ENCODE measurements at places on chromosomes 5 and 9. TPM values are rescaled to one million over a fixed set of nuclear protein-coding genes. Genes with fewer than 3 reads are reported as not detected.
A peak's percentile ranks its signal among the peaks of the same experiment; 100 is the strongest.

The SERF1A gene
- total RNA-seq: 2.2 TPM

- DNase-seq: no peak
Measured at GRCh38 chr9:37542895-37543294, 33.3 kb downstream of the FBXO10 start.

- DNase-seq: peak; percentile 67
Measured at GRCh38 chr5:68505917-68506860, 290.6 kb downstream of the PIK3R1 start.

DNA sequence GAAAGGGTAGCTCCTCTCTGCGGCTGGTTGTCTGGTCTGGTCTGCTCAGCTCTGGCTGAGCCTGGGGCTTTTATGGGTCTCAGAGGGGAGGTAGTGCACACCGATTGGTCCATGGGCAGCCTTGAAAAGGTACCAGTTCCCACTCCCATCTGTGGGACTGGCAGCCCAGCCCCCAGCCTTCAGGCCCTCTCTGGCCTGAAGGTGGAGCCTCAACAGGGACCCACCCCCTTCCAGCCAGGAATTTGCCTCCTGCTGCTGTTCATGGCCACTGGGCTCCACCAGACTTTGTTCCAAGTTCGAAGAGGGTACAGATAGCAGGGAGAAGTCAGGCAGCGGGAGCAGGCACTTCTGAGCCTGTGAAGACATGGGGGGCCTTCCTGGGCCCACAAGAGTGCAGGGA is 165.3 kb upstream of the SLC27A6 start:
- DNase-seq: no peak

- DNase-seq: no peak
Measured at GRCh38 chr9:110334183-110334582, 3.5 kb downstream of the TXNDC8 start.

The IPO11 gene
- 40.0 TPM for total RNA-seq

The PCDHA4 gene
- under 0.01 TPM for total RNA-seq

DNA sequence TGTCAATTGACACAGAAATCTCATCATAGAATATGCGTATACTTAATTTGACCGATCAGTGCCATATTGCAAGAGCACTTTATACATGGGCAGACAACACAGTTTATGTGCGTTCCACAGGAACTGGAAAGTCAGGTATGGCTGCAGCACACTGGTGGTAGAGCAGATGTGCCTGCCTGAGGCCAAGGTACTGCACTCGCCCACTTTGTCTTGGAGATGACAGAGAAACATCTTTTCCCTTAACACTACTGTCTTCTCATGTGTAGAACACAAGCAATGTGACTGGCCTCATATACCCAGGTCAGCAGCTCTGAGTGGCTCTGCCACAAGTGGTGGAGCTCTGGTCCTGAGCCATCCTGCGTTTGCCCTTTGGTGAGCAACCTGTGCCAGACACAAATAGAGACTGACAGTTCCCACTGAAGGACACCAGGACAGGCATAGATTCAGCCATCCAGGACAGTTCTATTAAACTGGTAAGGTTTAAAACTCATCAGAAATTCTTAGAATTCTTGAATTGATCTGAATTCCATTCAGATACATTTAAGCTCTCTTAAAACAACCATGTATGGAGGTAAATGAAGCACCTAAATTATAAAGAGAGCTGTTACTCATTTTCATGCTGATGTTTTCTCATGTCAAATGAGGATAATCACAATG is 21.0 kb upstream of the PPP2CA start:
- DNase-seq: no peak

DNA sequence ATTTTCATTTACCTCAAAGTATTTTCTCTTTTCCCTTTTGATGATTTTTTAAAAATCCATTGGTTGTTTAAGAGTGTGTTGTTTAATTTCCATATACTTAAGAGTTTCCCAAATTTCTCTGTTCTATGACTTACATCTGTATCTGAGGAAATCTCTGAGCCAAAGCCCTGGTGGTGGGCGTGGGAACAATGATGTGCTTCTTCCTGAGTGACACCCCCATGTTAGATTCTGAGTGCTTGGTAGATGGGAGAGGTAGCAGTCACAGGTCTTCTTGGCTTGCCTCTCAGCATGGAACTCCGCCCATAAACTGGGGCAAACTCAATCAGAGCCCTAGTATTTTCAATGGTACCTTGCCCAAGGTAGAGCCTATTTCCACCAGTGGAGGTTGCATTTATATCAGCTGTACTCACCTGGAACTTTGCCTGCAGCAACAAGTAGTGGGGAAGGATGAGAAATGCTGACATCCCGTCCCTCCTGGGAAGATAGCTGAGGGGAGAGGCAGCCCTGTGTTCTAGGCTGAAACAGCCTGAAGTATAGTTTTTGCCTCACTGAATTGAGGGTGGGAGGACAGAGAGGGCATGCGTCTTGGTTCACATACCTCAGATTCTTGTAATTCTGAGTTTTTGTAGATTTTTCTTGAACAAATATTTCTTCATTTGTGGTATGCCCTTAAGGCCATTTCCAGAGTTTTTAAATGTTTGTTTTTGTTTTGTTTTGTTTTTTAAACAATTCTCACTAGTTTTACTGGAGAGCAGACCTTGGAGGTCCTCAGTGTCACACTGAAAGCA is 26.4 kb downstream of the C9orf43 start:
- peak; percentile 17 for DNase-seq

The IL4 gene
- total RNA-seq: not detected

DNA sequence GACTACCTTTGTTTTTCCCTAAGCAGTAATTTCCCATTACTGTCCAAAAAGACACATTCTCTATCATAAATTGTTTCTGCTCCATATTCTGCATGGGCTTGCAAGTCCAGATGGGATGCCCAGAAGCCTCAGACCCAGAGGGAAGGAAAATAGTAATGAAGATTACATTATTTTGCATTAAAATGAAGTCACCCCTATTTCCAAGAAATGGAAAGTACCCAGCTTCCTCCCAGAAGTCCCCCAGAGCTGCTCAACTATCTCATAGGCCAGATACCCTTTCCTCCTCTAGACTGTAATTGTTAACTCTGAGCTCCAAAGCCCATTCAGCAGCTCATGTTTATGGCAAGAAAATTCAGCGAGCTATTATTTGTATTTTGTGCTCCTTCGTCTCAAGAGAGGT is 159.5 kb downstream of the GLIS3 start:
- no peak for DNase-seq

DNA sequence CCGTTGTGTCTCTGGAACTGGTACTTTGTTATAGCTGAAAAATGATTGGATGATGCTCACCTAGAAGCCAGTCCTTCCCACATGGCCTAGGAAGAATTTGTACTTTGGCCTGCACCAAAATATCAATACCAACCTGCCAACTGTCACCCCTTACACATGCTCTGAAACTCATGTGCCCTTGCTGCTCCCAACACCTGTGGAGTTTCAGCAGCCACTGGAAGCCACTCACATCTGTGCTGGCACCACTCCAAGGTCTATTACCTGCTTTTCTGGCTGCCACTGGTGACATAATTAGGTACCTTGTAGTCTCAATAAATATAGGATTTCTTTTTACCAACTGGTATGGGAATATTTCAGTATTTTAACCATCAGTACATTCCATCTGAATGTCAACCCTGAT is 363.6 kb downstream of the SH3GL2 start:
- no peak for DNase-seq

DNA sequence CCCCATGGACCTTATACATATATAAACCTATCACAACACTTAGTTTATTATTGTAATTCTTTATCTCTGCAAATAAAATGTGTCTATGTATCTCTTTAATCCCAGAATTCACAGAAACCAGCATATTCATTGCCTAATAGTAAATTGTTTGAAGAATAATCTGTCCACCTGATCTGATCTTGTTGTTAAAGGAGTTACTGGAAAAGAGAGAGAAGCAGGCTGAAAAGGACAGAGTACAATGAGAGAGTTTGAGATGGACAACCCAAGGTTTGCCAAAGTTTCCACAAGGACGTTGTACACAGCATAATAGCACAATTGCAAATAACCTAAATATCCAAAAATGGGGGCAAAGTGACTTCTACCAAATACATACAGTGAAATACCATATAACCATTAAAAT is 23.8 kb downstream of the PLPP1 start:
- no peak for DNase-seq

DNA sequence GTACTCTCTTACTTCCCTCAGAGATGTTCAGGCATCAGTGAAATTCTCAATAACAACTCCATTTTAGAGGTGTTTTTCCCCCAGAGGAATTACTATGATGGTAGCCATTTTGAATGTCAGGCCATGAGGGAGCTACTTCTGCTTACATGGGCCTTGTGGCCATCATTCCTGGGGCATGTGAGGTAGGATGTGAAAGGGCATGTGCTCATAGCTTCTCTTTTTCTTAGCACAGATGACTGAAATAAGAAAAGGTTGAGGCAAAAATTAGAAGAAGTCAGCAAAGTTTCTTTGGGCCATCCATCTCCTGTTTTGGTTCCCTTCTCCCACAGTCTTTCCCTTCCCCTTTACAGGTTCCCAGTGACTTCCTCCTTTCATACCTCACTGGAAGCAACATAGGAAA is 68.8 kb downstream of the FEM1C start:
- DNase-seq: no peak

DNA sequence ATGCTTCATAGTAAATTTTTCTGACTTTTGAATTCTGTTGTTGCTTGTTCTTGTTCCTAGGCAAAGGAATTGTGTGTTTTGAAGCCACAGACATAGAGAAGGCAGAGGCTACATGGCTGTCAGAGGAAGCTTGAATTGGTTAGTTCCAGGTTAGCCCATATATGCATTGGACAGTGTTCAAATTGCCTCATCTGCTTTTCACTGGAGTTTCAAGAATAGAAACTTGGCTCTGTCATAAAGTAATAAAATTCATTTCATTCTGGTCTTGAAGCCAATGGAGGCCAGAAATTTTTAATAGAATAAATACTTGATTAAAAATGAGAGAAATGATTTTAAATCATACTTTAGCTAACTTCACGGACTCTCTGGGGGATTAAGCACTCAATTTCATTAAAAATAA is 178.0 kb downstream of the YIPF5 start:
- no peak for DNase-seq

The LPAR1 gene
- 260 TPM for total RNA-seq

The KLHL3 gene
- 4.1 TPM for total RNA-seq

DNA sequence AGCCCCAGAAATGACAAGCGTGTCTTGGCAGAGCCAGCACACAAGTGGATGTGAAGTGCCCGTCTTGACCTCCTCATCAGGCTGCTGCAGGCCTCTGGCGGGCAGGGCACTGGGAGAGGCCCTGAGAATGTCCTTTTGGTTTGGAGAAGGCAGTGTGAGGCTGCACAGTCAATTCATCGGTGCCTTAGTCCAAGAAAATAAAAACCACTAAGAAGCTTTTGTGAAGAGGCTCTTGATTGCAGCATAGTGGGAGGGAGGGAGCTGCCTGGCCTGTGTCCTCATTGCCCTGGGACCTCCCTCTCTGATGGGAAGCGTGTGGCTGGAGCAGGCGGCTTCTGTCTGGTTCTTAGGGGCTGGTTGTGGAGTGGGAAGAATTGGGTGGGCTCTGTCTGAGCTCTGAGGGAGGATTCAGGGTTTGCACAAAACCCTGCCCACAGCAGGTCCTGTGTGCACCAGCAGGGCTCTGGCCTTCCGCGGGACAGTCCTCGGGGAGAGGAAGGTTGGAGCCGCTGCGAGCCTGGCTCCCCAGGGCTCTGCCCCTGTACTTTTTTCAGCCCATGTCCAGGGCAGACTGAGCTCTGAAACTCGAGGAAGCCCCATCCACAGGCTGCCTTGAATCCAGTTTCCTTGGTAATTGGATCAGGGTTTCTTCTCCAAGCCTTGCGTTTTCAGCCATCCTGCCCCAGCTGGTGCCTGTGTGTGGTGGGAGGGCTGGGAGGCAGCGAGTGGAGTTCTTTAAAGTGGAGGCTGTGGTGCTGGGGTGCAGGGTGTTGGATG is 1.1 kb downstream of the HRCT1 start:
- peak; percentile 75 for DNase-seq

The NIPAL4 gene
- 0.18 TPM for total RNA-seq

The GAS1 gene
- total RNA-seq: 3.1 TPM

DNA sequence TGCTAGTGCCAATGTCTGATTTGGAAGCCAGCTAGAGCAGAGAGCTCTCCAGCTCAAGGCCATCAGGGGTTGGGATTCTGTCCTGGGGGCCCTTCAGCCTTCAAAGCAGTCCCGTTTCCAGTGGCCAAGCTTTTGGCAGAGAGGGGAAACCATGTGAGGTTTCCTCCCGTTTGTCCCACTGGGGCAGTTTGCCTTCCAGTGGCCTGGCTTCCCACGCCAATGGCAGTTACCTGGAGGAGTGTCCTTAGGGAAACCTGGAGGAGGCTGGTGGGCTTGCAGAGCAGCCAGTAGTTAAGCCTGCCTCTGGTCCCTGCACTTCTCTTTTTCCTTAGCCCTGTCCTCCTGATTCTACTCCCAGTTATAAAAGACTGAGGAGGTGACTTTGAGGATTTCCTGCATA is 37.7 kb downstream of the FGD3 start:
- DNase-seq: no peak

DNA sequence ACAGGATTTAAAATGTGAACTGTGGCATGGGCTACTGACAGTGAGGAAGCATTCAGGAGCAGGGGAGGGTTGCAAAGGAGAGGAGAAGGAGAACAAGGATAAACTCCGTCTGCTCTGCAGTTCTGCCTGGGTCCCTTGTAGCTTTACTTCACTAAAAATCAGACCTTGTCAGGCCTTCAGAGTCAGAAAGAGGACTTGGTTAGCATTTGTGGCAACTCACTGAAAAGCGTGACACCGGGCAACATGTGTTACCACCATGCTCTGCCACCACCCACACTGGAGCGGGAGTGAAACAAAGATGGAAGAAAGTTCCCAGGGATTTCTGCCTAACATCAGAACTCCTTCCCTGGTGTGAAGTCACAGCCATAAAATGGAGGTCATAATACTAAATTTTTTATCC is 19.3 kb downstream of the FYB1 start:
- no peak for DNase-seq

The SELENOP gene
- 0.28 TPM for total RNA-seq

The BHMT2 gene
- 0.56 TPM for total RNA-seq
